ENCODE measurements at places on chromosomes 6 and 20.
A peak's percentile ranks its signal among the peaks of the same experiment; 100 is the strongest.

- DNase-seq: no peak
Measured at GRCh38 chr6:129026601-129027000, 143.7 kb downstream of the LAMA2 start.

DNA sequence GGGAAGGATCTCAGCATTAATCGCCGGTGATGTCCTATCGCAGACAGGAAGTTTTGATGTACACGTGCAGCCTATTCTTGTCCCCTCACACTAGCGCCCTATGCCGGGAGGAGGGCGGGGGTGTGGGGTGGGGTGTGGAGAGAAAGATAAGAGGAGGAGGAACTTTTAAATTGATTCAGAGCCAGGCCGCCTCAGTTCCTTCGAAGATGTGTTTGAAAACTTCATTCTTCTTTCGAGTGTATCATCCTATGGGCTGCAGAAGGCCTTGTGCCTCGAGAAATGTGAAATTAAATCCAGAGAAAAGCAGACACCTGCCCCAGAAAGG, 2.5 kb upstream of the POU3F2 start:
- no peak for DNase-seq

DNA sequence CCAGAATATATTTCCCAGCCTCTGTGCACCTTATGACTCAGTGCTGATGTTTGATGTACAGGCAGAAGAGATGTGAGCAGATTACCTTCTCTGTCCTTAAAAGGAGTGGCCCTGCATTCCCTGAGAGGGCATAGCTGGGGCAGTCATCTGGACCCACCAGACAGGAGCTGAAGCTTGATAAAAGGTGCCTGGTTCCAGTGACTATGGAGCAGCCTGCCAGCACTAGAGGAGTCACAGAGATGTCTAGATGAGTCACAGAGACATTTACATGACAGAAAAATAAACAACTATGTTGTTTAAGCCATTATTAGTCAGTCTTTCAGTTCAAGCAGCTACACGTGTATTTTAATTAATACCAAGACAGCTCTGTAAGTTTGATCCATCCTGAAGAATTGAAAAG, 237.1 kb upstream of the MOCS1 start:
- DNase-seq: no peak

- no peak for DNase-seq
Measured at GRCh38 chr6:21591446-21591845, 2.1 kb upstream of the SOX4 start.

- DNase-seq: no peak
Measured at GRCh38 chr6:101422251-101422650, 28.7 kb downstream of the GRIK2 start.

DNA sequence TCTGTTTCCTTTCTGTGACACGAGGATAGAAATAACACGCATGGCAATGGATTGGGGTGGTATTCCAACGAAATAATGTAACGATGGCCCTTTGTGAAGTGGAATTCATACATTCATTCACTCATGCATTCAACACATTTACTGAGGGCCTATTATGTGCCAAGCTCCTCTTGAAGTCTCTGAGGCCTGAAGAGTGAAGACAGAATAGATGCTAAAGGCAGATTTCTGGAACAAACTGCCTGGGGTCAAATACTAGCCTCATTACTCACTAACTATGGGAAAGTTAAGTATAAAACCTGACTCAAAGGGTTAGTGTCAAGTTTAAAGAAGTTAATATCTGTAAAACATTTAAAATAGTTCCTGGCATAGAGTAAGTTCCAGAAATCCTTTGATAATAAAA, 279.6 kb upstream of the SULF2 start:
- DNase-seq: peak; percentile 48

DNA sequence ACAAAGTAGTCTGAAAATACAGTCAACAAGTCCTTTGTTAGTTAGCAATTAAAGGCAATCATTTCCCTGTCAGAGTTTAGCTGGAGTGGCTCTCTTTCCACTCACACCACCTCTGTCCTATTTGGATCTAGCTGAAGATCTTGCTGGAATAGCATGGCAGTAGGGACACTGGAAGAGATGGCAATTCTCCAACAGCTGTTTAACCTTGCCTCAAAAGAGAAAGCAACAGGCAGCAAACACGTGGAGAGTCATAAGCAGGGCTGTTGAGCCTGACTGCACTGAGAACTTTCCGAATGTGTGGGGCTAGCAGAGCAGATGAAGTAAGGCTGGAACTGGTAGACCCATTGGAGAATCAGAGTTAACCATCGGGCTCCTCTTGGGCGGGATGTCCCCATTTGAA, 38.0 kb upstream of the PRSS35 start:
- no peak for DNase-seq

GRCh38 chr6:124973780-124974179, 11.5 kb downstream of the RNF217 start:
- no peak for DNase-seq

DNA sequence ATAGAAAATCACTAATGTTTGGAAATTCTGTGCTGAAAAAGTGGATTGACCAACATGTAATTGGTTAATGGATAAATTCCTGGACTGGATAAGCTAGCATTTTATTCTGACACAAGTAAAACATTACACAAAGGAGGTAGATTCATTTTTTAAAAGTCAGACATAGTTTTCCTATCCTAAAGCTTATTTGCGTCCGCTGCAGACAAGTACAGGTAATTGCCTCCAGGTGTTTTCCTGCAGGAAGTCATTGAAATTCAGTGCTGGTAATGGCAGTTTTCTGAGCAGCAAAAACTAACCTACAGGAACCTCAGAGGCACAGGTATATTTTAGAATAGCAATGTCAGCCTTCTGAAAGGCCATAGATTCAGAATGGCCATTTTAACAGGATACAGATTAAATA, 20.0 kb upstream of the HIVEP1 start:
- DNase-seq: no peak

- no peak for DNase-seq
Measured at GRCh38 chr6:96157018-96157565, 141.3 kb downstream of the FUT9 start.

- DNase-seq: no peak
Measured at GRCh38 chr20:35145141-35145564, 2.0 kb downstream of the EDEM2 start.

GRCh38 chr6:106476331-106477105, 116.0 kb downstream of the CRYBG1 start:
- peak; percentile 74 for DNase-seq

DNA sequence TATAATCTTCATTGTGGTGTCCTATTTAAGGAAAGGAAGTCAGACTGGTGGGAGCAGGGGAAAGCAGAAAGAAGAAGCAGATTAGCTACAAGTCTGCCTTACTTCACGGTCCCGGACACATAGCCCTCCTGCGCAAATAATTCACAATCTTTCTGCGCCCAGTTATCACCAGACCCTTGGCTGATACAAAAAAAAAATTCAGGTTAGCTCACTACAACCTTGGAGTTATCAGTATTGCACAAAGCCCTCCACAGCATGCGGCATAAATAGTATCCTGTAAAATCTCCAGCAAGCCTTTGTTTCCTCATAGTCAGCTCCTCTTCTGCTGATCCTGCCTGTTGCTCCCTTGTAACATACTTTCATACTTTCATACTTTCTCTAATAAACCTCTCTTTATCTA, 148.6 kb upstream of the FUT9 start:
- no peak for DNase-seq

DNA sequence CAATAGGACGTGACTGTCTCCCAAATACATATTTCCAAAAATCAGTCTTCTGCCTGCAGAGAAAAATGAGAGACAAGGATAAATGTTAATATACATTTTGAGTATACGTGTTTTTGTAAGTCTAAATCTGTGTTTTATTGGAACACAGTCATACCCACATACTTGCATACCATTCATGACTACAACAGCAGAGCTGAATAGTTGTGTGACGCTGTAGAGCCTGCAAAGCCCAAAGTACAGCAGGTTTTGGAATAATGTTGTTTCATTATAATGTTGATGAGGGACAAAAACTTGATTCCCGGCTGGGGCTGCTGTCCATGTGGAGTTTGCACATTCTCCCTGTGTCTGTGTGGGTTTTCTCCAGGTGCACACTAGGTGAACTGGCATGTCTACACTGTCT, 23.8 kb upstream of the FBXO9 start:
- DNase-seq: no peak

DNA sequence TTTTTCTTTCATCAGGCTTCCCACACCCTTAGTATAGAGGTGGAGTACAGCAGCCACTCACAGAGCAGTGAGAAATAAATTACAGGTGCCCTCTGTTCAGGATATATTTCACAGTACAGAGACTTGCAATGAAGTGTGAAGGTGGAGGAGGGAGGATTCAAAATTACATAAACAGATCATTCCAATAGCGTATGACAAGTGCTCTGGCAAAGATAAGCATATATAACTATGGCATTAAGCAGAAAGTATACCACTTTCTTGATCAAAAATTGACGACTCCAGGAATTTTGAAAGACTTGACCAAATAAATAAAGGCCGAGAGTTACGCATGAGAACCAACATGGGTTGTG, 108.7 kb downstream of the GPX5 start:
- no peak for DNase-seq

DNA sequence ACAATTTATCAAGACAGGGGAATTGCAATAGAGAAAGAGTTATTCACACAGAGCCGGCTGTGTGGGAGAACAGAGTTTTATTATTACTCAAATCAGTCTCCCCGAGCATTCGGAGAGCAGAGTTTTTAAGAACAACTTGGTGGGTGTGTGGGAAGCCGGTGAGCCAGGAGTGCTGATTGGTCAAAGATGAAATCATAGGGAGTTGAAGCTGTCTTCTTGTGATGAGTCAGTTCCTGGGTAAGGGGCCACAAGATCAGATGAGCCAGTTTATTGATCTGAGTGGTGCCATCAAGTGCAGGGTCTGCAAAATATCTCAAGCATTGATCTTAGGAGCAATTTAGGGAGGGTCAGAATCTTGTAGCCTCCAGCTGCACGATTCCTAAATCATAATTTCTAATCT, 50.0 kb upstream of the ECI2 start:
- no peak for DNase-seq

DNA sequence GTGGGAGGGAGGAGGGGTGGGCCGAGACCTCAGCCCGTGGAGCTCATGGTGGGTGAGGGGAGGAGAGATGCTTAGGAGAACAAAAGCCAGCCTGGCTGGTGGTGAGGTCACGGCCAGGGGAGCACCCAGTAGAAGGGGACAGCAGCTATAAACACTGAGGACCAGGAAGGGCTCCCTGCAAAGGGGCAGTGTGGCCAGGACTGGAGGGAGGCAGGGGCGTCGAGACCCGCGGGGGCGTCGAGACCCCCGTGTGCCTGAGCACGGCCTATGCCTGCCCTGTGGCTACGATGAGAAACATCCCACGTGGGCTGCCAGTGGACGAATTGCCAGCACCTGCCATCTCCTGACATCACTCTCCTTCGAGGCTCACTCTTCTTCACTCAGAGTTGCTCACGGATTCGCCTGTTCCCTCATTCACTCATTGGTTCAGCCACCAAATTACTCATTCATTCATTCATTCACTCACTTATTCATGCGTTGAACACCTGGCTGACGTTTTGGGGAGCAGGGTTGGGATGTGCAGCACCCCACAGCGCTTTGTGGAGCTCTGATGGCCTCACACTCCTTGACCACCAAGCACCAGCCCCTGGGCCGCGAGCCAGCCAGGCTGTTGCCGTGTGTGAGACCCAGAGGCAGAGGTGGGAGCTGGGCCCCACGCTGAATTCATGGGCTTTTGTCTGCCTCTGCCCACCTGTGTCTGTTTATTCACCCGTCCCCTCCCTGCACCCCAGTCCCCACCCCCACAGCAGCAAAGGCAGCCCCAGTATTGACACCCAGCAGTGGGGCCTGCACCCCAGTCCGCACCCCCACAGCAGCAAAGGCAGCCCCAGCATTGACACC, 61.2 kb upstream of the BHLHE23 start:
- DNase-seq: no peak

DNA sequence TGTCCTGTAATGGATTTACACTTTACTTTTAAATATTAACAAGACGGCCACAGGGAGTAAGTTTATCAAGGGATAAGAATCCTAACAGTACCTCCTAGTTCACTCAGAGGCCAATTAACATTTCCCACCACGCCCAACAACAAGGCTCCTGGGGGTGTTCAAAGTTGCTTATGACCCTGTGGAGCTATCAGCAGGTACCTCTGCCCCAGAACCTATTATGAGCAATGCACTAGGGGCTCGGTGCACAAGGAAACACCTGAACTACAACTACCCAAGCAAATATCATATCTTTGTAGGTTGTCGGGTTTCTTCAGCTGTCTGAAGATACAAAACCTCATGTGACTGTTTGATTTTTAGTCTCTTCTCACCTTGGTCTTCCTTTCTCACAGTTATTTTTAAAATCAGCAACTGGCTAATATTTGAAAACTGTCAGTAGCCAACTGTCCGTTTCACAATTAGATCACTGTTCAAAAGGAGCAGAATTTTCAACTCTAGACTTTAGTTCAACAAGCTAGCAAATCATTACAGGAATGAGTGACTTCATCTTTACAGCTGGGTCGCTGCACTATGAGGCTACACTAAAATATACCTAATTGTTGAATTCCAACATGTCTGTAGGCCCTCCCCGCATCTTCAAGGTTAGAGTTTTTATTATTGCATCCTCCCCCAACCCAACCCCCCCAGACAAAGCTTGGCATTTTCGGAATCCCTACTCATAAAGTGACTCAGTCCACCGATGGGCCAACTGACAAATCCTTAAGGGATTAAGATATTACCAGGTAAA, 38.1 kb downstream of the B4GALT5 start:
- no peak for DNase-seq

- DNase-seq: no peak
Measured at GRCh38 chr6:133769463-133769862, 119.5 kb upstream of the TCF21 start.

GRCh38 chr6:89527634-89528033, 94.7 kb downstream of the ANKRD6 start:
- DNase-seq: no peak

DNA sequence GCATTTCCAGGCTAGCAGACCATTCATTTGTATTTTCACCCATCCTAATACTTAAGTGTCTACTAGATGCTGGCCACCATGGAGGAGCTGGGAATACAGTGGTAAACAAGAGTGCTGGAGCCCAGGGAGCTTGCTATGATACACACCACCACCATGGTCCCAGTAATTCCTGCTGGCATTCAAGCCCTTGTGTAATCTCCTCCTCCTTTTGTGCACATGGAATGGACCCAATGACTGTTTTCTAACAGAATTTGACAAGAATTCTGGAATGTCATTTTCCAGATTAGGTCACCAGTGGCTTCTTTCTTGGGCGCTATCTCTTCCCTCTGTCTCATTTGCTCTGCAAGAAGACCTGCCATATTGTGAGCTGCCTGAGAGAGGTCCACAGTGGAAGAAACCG, 552.0 kb downstream of the C6orf118 start:
- DNase-seq: no peak

DNA sequence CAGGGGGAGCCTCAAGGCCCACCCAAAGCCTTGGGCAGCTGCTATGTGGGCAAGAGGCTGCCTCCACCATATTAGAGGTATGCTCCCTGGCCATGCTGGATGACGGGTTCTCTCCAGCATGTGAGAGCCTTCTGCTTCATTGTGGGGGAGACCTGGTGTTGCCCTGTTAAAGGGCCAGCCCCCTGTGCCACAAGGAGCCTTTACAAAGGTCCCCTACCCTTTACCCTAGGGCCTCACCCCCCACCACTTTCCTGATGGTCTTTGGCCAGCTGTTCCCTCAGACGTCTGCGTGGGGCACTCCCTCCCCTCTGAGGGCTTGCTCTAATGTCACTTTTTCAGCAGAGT, 5.2 kb downstream of the ADIG start:
- no peak for DNase-seq
